ENCODE measurements at places on chromosomes 12 and 14. TPM values are rescaled to one million over a fixed set of nuclear protein-coding genes. Genes with fewer than 3 reads are reported as not detected.

Gene FITM1
- total RNA-seq: not detected

Gene KRT85
- total RNA-seq: not detected

Gene C12orf42
- total RNA-seq: not detected

Gene FERMT2
- total RNA-seq: 143 TPM

Gene C12orf54
- not detected for total RNA-seq

Gene TDRD9
- total RNA-seq: 2.5 TPM

Gene KCNC2
- total RNA-seq: not detected

Gene NRXN3
- total RNA-seq: 1.3 TPM

Gene OR10A7
- not detected for total RNA-seq

Gene SDS
- total RNA-seq: not detected

Gene DHH
- total RNA-seq: not detected

Gene FAIM2
- total RNA-seq: 1.7 TPM

Gene YBX3
- 64.5 TPM for total RNA-seq

Gene PRIMA1
- total RNA-seq: not detected

Gene C3AR1
- 0.56 TPM for total RNA-seq

Gene LGMN
- total RNA-seq: 87.1 TPM

Measured in regular cardiac myocyte (primary cell).